ENCODE measurements at places on chromosomes 2 and 18.

- DNase-seq: no peak
Observed at GRCh38 chr2:166060191-166060590, 67.6 kb downstream of the SCN1A start.

- DNase-seq: no peak
Observed at GRCh38 chr2:221521233-221521845, 50.8 kb downstream of the EPHA4 start.

DNA sequence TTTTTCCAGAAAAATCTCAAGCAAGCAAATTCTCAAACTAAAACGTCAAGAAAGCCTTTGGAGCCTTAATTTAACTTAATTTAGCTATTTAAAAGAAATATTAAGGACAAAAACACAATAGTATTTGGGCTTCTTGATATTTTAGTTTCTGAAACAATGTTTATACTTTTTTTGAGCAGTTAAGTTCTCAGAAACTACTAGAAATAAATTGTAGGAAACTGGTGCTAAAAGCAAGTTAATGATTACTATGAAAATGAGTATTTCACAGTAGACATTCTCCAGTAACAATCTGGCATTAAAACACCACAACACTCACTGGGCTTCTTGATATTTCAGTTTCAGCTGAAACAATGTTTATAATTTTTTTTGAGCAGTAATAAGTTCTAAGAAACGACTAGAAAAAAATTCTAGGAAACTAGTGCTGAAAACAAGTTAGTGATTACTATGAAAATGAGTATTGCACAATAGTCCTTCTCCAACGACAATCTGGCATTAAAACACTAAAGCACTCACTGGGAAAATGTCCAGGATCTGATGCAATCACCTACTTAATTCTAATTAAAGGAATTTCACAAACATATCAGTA is 45.1 kb downstream of the TRAK2 start:
- peak; percentile 88 for DNase-seq

GRCh38 chr18:1018181-1018681 is 113.6 kb downstream of the ADCYAP1 start:
- DNase-seq: no peak

DNA sequence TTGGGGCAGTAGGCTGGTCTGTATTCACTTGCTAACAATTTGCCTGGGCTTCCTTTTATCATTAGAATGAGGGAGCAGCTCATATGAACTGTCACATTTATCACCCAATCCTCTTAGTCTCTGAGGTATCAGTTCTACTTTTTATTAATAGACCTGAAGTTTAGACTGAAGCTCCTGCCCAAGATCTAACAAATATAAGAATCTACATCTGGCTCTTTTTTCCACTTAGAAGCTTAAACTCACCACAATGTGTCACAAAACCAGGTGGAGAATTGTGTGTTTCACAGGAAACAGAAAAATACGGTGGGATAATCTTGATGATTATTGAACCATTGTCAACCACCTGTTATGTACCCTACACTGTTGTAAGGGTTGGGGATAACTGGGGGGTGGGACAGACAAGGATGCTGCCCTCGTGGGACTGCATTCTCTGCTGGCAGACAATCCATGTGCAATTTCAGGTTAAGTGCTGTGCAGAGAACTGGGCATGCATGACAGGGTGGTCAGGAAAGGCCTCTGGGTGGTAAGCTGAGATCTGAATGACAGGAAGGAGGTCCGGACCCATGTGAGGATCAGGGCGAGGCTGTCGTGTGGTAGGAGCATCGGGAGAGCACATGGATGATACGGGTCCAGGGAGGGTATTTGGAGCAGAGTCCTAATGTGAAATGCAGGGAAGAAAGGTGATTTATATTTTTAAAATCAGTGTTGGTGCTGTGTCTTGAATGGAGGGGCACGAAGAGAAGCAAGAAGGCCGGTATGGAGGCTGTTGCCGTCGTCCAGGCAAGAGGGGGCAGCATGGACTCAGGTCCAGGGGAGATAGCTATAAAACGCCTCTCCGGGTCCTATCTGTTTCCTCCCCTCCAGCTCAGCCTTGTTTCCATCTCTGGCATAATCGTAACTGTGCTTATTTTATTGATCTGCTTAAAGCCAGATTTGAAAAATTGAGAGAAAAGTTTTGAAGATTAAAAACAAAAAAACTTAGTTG is 17.6 kb downstream of the MYL12B start:
- no peak for DNase-seq

DNA sequence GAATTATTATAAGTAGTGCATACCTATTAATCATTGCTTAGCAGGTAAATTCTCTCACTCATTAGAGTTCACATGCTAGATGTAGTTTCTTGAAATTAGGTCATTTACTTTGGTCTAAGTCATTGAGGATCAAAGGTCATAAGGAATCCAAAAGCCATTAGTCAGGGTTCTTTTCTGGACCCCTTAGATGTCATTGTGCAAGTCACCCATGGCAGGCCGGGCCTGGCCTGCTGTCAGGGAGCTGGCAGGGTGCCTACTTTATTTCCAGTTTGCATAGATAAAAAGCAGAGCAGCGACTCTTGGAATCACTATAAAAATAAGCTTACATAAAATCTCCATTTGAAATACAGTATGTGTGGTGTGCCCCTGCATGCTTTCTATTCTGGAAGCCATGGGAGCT is 91.3 kb downstream of the MEIS1 start:
- DNase-seq: peak; percentile 72

- DNase-seq: no peak
Observed at GRCh38 chr2:27720004-27720551, 51.4 kb upstream of the MRPL33 start.

DNA sequence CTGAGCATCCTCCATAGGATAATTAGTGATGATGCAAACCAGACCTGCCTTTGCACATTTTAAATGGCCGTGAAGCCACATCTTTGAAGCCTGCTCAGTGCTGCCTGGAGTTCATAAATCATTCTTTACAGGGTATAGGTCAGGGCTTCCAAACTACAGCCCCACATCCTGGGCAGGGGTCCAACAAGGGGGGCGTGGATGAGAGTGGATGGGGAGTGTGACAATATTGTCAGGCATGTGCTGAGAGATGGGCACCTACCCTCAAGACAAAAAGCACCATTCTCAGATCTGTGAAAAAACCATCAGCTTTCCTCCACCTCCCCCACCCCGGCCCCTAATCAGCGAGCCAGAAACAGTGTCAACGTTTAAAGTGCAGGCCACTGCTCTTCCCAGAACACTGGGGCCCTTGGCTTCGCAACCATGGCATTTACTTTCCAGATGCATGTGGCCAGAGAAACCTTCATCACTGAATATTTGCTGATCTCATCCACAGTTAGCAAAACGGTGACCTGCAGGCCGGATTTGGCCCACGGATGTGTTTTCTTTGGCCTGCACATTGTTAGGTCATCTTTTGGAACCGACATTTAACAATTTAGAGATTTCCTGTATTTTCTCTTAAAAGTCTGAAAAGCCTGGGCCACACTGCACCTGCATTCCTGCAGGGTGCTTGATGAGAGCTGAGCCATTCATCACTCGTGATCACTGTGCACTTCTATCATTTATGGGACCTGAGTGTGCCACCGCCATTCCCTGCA is 130.7 kb downstream of the ANKRD44 start:
- no peak for DNase-seq

- no peak for DNase-seq
Observed at GRCh38 chr18:13256444-13257305, 38.1 kb downstream of the LDLRAD4 start.

GRCh38 chr2:217833439-217833838 is 169.4 kb downstream of the TNS1 start:
- no peak for DNase-seq

DNA sequence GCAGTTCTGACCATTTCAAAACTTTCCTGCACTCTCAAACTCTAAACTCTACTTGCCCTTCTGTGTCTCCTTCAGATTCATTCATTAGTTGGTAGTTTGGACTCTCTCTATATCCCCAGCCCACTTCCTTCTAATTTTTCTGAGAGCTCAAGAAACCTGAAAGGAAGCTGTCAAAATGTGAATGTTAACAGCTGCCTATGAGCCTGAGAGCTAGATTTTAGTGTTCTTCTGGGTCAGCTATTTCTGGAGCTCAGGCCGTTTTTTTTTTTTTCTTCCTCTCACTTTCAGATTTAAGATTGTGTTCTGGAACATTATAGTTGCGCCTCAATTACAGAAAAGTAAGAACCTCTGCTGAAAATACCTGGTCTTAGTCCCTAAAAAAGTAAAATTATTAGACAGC is 73.1 kb downstream of the RTN4 start:
- DNase-seq: no peak

DNA sequence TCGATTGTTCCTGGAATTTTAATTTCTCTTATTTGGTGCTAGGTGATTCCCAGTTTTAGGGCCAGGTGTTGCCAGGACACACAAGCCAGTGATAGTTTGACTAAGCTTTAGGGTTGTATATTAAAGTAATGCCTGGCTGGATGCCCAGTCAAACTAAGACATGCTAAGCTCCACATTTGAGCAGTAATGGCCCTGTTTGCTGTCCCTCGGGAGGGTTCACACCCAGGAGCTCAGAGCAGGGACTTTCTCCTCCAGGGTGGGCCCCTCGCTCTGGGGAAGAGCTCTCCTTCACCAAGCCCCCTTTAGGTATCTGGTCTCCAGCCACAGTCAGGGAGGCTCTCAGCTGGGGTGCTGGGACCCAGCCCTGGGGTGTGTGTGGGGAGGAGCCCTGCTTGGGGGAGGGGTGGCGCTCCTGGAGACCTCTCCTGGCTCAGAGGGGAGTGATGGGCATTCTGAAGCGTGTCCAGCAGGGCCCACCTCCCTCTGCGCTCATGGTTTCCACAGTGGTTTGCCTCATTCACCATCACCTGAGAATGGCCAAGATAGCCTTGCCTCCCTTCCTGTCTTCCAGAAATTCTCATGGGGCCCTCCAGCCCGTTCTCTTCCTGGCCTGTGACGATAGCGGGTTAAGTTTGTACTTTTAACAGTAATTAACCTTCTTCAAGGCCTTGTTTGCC is 31.7 kb downstream of the INPP4A start:
- DNase-seq: peak; percentile 24

DNA sequence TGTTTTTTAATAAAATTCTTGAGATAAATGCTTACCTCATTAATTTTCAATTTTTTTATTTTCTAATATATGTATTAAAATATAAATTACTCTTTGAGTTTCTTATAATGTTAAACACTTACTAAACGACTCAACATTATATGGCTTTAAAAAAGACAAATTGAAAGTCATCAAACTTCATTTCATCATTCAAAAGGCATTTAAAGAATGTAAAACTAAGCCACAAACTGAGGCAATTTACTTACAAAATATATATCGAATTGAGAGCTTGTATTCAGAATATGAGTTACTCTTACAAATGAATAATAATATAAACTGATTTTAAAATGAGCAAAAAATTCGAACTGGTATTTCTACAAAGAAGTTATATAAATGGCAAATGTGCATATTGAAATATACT is 1262.2 kb upstream of the PIK3C3 start:
- DNase-seq: no peak

GRCh38 chr2:233700028-233700635 is 7.4 kb downstream of the UGT1A6 start:
- DNase-seq: peak; percentile 96

GRCh38 chr18:60554967-60555366 is 182.4 kb upstream of the MC4R start:
- no peak for DNase-seq

DNA sequence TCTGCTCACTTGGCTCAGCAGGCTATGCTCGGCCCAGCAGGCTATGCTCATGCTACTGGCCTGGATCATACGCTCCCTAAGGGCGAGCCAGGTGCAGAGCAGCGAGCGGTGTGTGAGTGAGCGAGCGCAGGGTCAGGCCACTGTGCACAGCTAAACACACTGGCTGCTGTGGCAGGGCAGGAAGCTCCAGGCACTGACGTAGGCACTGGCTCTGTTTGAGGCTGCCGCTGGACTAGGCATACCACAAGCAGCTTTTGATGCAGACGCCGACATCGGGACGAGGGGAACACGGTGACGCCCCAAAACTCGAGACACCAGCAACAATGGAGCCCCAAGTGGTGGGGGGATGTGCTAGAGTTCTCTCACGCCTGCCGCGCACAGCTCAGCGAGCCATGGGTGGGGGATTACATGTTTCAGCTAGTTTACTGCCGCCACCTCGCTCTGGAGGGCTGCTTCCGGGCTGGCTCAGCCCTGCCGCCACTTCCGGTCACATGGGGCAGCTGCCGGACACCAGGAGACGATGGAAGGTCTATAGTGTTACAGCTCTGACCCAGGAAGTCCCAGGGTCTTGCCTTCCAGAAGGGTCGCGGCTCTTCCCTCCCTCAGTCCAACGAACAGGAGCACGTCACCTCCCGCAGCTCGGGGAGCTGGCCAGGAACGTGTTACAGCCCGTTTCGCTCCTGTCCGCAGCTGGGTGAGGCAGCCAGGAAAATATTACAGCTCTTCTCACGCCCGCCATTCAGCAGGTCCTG is 1176.9 kb upstream of the LRRTM1 start:
- no peak for DNase-seq

GRCh38 chr2:198004921-198005829 is 200.8 kb downstream of the PLCL1 start:
- no peak for DNase-seq

DNA sequence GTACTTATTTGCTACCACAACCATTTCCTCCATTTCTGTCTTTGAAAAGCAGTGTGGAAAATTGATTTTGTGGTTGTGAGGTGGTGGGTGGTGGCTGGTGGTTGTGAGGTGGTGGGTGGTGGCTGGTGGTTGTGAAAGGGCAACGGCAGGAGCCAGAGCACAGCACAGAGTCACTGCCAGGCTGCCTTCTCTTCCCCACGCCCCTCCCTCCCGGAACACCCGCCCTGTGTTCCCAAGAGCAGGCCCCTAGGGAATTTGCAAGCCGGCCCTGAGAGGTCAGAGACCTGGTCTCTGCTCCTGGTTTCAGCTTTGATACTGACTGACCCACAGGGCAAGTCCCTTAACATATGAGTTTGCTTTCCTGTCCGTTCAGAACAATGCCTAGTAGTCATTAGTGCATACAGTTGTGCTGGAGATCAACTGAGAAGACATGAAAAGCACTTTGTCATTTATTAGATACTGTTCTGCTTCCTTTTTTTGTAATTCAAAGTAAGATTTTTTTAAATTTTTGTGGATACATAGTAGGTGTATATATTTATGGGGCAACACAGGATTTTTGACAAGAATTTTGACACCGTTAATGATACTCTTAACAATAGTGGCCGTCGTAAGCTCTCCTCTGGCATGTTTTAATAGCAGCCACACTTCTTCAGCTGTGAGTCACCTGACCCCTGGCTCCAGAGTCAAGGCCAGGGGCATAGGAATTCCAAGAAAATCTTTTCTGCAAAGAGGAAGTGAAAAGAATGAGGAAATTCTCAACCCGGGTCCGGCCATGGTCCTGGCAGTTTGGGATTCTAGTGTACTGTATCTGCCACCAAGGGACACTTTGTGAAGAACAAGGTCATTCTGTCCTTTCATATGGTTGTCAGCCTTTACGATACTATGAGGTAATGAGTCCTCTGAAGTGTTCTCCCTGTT is 53.2 kb downstream of the ITGA6 start:
- no peak for DNase-seq

GRCh38 chr18:79552696-79553095 is 126.9 kb upstream of the CTDP1 start:
- DNase-seq: no peak

GRCh38 chr2:58562276-58562675 is 321.2 kb upstream of the FANCL start:
- DNase-seq: no peak

- no peak for DNase-seq
Observed at GRCh38 chr18:76791106-76791505, 31.3 kb upstream of the ZNF236 start.

Data from hematopoietic multipotent progenitor cell treated with erythropoietin and hydrocortisone succinate and interleukin-3 and kit ligand, for 8 days (in vitro differentiated cells).